ENCODE measurements at places on chromosomes 7 and 10.

DNA sequence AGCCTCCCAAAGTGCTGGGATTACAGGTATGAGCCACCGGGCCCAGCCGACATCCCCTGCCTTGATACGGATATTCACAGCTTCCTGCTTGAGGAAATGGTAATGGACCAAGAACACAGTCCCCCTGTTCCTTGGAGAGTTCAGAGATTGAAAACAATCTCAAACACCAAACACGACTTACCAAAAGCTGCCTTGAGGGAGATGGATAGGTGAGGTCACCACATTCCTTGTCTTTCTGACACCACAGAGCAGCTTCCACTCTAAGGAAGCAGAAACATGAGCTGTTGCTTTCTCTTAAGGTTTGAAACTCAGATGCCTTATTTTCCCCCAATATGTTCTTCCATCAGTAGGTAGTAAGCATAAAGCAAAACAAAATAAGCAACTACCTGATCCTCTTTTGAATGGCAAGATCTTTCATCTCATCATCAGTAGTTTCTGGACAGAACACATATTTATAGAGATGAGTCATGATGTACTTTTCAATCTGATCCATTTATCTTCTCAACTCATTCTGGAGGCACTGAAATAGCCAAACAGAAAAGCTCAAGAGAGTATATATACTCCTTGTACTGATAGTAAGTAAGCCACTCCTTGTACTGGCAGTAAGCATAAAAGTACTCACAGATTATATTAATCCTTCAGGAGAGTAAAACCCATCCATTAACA is 199.1 kb upstream of the KCTD7 start:
- no peak for DNase-seq

- DNase-seq = no peak
Measured at GRCh38 chr10:60446070-60446833, 56.6 kb upstream of the ANK3 start.

DNA sequence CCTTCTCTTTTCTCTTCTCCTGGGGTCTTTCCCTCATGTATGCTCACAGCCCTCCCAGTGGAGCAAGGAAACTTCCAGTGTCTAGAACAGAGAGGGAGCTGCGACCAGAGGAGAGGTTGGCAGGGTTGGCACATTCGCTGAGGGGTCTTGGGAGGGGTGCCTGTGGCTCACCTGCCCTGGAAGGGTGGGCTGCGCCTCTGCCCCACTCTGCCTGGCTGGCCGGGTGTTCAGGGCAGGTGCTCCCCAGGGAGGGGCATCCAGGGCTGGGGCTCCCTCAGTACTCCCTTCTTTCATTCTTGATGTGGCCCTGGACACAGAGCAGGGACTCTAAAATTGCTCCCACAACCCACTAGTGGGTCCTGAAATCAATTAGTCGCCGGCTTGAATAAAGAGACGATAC is 16.9 kb downstream of the SHH start:
- DNase-seq = no peak

- no peak for DNase-seq
Measured at GRCh38 chr7:156022483-156023459, 210.5 kb upstream of the SHH start.

DNA sequence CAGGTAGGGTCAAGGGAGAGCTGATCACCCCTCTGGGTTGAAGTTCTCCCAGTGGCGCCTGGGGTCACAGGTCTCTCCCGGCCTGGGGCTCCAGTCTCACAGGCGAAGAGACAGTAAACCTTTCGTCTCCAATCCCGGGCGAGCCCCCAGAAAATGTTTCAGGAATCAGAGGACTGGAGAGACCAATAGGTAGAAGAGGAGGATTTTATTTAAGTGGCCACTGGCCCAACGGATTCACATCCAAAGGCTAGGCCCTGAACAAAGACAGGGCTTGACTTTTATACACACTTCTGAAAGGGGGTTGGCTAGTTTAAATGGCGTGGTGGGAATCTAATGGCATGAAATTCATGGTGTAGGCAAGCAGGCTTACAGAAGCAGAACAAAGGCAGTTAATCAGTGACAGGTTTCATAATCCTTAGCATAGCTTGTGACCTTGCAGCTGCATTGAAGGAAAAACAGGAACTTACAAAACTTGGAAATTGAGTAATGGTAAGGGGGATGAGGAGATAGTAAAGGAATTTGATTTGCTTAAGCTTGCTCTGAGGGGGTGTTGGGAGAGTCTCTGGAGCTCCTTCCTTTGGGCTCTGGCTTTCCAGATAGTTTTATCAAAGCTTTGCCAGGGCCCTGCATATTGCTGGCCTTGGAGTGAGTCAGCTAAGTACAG is 105.5 kb downstream of the TRIM24 start:
- DNase-seq = no peak

DNA sequence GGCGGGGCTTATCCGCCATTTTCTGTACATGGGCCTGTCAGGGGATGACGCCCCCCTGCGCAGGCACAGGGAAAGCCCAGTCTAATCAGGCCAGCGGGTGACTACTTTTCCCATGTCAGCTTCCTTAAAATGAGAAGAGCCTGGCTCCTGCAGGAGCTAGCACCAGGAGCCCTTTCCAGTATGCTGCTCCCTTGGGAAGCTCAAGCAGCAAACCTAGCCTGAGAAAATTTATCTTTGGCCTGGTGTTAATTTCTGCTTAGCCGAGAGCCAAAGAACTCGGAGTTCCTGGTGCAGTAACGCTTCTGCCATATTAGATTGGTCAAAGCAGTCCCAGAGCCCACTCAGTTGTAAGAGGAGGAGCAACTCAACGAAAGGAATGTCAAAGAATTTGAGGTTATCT is 239.0 kb upstream of the PHYHIPL start:
- no peak for DNase-seq

DNA sequence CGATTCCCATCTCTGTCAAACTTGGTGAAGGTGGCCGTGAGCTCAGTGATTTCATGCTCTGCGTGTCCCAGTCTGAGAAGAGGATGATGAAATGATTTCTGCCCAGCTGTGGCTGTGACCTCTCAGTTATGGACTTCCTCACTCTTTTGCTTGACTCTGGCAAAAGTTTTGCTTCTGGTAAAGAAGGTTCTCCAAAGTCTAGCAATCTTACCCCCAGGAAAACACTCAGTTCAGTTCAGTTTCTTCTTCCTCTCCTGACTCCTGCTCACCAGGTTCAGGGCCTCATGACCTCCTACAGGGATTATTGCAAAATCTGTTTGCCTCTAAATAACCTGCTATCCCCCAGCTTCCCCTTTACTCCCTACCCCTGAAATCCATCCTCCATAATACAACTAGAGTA is 4.9 kb upstream of the BLOC1S2 start:
- DNase-seq = no peak

DNA sequence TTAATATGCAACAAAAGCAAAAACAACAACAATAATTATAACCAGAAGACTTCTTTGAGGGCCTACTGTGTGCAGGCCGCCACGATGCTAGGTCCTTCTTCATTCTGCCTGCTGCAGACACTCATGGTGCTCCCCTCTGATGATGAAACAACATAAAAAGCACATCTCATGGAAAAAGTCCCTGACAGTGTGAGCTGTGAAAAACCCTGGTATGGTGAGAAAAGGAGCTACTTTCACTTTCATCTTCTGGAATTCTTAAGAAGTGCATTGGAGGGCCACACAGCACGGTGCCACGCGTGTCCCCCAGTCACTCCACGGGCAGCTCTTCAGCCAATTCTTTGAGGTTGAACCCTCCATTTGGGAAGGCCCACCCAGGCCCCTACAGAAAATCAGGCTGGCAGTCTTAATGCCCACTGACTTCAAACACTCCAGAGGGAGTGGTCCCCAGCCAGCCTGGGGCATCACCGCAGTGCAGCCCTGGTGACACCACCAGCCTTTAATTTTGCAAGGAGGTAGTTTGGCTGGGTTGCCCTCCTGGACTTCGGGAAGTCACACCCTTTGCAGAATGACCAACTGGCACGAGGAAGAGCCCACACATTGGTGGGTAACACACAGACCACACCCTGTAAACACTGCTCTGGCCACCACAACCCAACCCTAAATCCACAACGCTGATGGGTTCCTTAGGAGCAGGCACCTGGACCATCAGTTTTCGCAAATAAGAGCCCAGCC is 7.7 kb downstream of the KCNMA1 start:
- DNase-seq = no peak

DNA sequence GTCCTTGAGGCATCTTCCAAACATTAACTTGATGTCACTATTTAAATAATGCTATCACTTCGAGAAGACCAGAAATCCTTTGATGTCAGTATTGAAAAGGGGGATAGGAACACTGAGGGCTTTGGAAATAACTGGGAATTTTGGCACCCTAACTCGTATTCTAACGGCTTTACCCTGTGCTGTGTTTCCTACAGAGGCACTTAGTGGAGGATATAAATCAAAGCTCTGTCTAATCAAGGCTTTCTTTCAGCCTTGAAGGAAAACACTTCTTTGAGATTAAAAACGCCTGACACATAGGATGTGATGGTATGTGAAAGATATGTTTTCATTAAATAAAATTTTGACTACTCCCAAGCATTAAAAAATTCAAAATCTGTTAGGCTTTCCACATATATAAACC is 62.3 kb downstream of the CREB5 start:
- DNase-seq = no peak

DNA sequence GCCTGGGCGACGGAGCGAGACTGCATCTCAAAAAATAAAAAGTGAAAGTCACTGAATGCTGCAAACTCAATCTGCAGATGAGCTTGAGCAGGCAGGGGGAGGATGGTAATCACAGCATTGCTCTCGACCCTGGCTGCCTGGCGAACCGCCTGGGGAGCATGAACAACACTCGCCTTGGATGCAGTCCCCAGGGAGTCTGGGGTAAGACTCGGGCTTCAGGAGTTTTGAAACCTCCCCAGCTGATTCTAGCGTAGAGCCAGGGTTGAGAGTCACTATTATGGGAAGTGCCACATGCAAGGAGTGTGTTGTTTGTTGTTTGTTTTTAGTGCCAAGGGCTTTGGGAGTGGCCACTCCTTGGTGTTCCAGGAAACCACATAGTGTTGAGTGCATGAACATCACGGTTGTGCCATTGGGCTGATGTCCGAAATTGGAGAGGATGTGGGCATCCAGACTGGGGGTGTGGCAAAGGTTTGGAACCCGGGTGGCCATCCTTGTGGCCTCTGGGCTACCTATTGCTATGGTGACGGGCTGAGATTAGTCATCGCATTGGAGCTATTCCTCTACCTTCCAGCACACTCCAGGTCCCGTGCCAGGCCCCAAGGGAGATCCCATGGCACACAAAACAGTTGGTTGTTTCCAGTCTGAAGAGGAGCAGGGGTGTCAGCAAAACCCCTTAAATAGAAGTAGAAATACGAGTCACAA is 92.6 kb downstream of the RGS10 start:
- no peak for DNase-seq
